ENCODE measurements at places on chromosomes 11 and 22.

GRCh38 chr22:38631724-38632123 is 24.5 kb downstream of the FAM227A start:
- no peak for DNase-seq

DNA sequence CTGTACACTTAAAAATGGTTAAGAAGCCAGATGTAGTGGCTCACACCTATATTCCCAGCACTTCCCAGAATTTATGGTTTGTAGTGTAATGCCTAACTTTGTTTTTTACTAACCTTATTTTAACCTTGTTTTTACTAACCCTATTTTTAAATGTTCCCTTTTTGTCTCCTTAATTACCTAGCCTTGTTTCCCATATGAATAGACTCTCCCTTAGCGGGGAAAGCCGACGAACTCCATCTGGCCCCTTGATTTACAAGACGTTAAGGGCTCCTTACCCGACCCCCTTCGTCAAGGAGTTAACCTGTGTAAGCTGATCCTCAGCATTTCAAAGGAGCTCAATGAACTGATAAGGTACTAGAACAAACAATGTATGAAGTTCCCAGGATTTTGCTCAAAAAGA is 17.1 kb downstream of the APOBEC3H start:
- no peak for DNase-seq

DNA sequence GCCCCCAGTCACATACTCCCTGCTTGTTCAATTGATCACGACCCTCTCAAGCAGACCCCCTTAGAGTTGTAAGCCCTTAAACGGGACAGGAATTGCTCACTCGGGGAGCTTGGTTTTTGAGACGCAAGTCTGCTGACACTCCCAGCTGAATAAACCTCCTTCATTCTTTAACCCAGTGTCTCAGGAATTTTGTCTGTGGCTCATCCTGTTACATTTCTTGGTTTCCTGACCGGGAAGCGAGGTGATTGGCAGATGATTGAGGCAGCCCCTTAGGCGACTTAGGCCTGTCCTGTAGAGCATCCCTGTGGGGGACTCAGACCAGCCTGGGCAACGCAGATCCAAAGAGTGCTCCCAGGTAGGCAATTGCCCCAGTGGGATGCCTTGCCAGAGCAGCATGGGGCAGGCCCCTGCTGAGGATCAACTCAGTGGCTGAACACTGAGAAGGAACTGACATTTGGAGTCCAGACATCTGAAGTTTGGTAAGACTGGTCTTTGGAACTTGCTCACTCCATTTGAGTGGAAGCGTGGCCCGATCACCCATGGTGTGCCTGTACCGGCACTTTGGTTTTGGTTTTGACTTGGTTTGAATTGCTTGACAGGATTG is 51.5 kb downstream of the NEU3 start:
- DNase-seq, result no peak

GRCh38 chr11:122214567-122214966 is 98.6 kb upstream of the BLID start:
- no peak for DNase-seq

GRCh38 chr22:20514658-20515406 is 7.4 kb downstream of the MED15 start:
- DNase-seq, result no peak

GRCh38 chr11:60929764-60930163 is 5.5 kb downstream of the TMEM132A start:
- DNase-seq, result no peak
